GM23338 (cell line): ENCODE measurements at places on chromosomes 16 and 17. TPM values are rescaled to one million over a fixed set of nuclear protein-coding genes. Genes with fewer than 3 reads are reported as not detected.

Gene NEUROD2
- total RNA-seq = not detected in 2 replicates

Gene NACA2
- total RNA-seq = not detected in 2 replicates

Gene IGFBP4
- 78.9 and 87.2 TPM in 2 replicates for total RNA-seq

Gene TEKT5
- total RNA-seq = 0.19 and 0.52 TPM in 2 replicates

Gene CPNE7
- total RNA-seq = 15.7 and 18.4 TPM in 2 replicates

Gene BTBD17
- total RNA-seq = 4.9 and 5.0 TPM in 2 replicates

Gene CACNG3
- 0.12 TPM in 1 of 2 replicates, not detected in the other for total RNA-seq

Gene PLLP
- 2.1 and 6.1 TPM in 2 replicates for total RNA-seq

Gene SLC52A1
- total RNA-seq = 0.63 and 1.3 TPM in 2 replicates

Gene CCL17
- not detected in 2 replicates for total RNA-seq

GRCh38 chr17:57560319-57560705, 184.8 kb downstream of the CCDC182 start:
- DNase-seq = no peak

- DNase-seq = peak; percentile 73
Observed at GRCh38 chr16:81445143-81445961, 744 bp downstream of the CMIP start.

DNA sequence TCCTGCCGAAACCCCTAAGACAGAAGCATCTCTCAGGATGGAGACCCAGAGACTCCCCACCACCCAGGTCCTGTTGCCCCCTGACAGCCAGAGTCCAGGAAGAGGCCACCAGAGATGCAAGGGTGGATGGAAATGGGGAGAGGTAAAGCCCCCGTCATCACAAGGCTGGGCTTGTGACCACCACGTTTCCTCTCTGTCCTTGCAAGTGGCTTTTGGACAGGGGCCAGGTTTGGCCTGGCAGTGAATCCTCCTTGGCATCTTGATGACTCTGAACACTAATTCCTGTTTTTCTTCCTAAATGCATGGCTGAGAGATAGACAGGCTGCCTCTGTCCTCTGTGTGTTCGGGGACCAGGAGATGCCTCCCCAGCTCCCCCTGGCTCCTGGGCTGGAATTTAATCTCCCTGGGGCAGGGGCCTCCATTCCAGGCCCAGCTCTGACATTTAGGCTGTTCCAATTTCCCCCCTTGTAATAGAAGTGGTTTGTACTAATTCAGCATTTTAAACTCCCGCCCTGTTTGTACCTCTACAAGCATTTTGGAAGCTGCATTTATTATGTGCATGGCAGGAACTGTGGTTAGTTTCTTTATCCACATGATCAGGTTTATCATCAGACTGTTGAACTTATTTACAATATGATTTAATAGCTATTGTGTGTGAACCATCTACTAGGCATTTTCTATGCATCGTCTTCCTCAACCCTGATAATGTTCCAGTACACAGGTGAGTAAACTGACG, 116.1 kb upstream of the IRX6 start:
- DNase-seq = peak; percentile 16

DNA sequence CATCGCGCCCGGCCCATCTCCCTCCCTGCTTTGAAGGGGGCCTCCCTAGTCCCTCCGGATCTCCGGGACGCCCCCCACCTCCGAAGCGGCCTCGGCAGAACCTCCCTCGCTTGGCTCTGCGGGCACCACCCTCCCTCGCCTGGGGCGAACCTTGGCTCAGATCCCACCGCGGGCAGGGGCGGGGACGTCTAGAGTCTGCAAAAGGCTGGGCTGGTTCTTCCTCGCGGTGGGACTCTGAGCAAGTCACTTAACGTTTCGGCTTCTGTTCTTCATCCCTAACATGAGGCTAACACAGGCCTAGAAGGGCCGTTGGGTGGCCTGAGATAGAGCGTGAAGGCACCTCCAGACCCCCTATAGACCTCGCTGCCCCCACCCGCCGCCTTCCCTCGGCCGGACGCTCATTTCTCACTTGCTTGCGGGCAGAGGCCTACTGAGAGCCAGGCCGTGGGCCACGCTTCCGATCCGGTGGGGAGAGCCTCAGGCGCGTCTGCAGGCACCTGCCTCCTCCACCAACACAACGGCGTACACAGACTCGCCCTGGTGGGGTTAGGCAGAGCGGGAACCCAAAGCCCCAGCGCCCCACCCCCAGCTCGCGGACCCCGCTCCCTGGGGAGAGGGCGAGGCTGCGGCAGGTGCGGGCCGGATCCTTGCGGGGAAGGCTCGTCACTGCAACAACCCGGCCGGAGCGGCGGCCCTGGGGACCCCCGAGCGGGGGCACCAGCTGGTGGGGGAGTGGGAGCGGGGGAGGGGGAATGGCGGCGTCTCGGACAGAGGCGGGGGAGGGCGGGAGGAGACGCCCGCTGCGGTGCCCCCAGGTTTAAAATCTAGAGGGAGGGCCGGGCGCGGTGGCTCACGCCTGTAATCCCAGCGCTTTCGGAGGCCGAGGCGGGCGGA, 5.4 kb downstream of the MYO1C start:
- DNase-seq = peak; percentile 80

GRCh38 chr17:19013226-19013625, 8.7 kb upstream of the FAM83G start:
- DNase-seq = no peak

- DNase-seq = no peak
Observed at GRCh38 chr16:52389045-52389444, 157.9 kb downstream of the TOX3 start.

DNA sequence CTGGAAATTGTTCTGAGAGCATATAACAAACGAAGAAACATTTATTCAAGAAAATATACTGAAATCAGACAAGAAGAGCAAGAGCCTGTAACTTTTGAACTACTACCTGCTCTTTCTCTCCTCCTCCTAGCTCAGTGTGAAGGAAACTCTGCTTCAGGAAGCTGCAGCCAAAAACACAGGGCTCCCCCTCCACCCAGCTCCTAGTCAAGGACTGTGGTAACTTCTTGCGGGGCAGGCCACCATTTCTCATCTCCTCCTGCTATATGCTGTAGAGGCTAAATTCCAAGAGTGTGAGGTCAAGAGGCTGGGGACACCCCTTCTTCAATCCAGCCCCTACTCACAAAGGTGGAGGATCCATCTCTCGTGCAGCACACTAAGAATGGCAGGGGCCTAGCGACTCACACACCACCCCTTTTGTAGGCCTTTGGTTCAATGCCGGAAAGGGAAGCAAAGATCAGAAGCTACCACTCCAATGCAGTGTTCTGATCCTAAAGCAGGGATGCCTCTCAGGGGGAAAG, 74.6 kb downstream of the ITFG1 start:
- DNase-seq = no peak

GRCh38 chr17:30823421-30823820, 1.1 kb downstream of the CRLF3 start:
- no peak for DNase-seq

- no peak for DNase-seq
Observed at GRCh38 chr17:35265566-35266141, 22.8 kb downstream of the SLFN5 start.

- DNase-seq = no peak
Observed at GRCh38 chr17:37828651-37829124, 83.8 kb upstream of the HNF1B start.

GRCh38 chr16:66477028-66477515, 50.0 kb downstream of the BEAN1 start:
- no peak for DNase-seq

DNA sequence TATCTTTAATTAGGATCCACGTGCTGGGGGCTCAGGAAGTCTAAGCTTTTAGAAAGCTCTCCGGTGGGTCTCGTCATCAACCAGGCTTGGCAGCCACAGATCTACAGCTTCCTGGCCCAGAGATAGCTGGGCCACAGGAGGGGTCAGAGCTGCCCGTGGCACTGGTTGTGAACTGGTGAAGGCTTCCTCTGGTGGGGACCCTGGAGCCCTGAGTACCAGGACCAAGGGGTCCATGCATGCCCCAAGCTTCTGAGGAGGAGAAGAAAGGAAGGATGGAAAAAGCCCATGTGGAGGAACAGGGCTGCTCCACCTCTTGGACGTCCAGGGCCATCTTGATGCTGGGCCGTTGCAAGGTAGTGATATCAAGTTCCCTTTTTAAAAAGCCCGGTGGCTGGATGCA, 13.3 kb downstream of the RMI2 start:
- DNase-seq = no peak

DNA sequence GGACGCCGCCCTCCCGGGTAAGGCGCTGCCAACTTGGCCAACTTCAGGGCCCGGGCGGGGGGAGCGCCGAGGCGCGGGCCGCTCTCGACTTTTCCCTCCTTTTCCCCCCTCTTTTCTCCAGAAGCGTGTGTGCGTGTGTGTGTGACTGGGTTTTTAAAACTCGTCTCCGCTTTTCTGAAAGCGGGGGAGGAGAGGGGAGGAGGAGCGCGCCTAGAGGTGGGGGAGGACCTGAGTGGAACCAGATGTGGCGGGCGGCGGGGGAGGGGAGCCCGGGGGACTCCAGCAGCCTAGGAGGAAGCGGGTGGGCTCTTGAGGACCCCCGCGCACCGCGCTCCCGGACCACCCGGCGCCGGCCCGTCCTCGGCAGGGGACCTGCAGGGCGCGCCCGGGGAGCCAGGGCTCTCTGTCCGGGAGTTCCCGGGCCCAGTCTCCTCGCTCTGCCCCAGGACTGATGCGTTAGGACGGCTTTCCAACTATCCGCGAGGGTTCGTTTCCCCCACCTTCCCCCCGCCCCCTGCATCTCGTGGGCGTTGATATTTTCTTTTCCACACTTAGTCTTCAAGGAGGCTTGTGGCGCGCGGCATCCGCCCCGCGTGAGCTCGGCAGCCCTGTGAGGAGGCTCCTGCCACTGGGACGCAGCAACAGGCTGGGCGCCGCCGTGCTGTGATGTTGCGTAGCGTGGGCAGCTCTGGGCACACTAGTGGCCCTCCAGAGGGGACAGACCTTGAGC, 599 bp downstream of the MRC2 start:
- DNase-seq = peak; percentile 30

DNA sequence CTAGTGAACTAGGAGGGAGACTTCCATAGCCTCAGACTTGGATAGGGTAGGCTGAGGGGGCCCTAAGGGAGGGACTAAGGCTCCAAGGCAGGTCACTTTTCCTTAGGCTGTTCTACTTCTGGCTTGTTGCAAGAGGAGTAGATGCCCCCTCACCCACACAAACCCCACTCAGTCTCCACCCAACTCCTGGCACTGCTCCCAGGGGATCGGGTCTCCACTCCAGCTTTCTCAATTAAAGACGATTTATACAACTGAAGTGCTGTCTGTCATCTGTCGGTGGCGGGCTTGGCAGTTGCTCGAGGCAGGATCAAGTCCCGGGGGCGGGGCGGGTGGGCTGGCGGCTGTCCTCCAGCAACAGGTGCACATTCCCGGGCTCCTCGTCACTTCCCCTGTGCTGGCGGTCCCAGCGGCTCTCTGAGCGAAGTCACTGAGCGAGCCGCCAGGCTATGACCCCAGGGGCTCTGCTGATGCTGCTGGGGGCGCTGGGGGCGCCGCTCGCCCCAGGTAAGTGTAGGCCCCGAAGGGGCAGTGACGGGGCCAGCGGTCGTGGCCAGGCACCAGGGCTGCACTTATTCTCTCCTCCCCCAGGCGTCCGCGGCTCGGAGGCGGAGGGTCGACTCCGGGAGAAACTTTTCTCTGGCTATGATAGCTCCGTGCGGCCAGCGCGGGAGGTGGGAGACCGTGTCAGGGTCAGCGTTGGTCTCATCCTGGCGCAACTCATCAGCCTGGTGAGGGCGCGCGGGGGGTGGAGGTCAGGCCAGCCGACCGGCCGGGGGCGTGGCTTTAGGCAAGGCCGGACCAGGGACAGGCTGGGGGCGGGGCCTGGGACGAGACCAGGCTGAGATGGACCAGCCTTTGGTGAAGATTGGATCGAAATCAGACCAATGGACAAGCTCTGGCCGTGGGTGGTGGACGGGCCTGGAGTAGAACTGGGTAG, at the start of gene CHRNB1:
CHRNB1 (plus strand) TSS at position 380 of the 937 bp plus-strand sequence; CDS start at position 447, 67 bp downstream.
- peak; percentile 96 for DNase-seq

- DNase-seq = peak; percentile 85
Observed at GRCh38 chr17:62478424-62478879, at the start of gene TLK2. Gene TLK2 (plus strand): TSS chr17:62478825. CDS start chr17:62481126, 2,301 bp downstream.

GRCh38 chr17:20028443-20028842, 19.3 kb downstream of the SPECC1 start:
- DNase-seq = no peak
